Osteoblast (primary cell): ENCODE measurements at places on chromosomes 5 and 9. TPM values are rescaled to one million over a fixed set of nuclear protein-coding genes. Genes with fewer than 3 reads are reported as not detected.

The PCDHGA1 gene
- total RNA-seq = 1.1 and 1.5 TPM in 2 replicates

DNA sequence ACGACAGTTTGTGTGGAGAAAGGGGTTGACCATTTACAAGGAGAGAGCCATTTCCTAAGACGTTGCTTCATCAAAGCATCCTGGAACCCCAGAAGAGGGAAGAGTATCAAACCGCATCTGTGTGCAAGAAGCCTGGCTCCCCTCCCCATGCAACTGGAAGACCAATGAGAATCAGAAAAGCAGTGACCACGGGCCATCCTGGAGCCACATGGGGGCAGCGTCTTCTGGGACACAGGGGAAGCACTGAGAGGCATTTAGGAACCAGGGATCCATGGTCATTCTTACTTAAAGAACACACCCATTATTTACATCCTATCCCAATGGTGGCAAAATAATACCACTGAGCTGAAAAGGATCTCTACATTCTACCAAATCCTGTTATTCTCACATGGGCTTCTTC is 29.3 kb downstream of the SEMA5A start:
- H3K27me3 ChIP-seq = no peaks in the 10 kb centered on the region
- H3K4me1 ChIP-seq = peaks cover 11% of the 10 kb centered on the region
- DNase-seq = no peak
- H3K27ac ChIP-seq = no peak overlapping the region

GRCh38 chr5:31029925-31030324 is 163.6 kb upstream of the CDH6 start:
- DNase-seq = no peak
- H3K36me3 ChIP-seq = no peaks in the 10 kb centered on the region
- no peaks in the 10 kb centered on the region for H3K27me3 ChIP-seq
- no peak overlapping the region for H3K4me3 ChIP-seq
- no peak overlapping the region for H3K27ac ChIP-seq

The EIF4E1B gene
- total RNA-seq = not detected in 2 replicates

DNA sequence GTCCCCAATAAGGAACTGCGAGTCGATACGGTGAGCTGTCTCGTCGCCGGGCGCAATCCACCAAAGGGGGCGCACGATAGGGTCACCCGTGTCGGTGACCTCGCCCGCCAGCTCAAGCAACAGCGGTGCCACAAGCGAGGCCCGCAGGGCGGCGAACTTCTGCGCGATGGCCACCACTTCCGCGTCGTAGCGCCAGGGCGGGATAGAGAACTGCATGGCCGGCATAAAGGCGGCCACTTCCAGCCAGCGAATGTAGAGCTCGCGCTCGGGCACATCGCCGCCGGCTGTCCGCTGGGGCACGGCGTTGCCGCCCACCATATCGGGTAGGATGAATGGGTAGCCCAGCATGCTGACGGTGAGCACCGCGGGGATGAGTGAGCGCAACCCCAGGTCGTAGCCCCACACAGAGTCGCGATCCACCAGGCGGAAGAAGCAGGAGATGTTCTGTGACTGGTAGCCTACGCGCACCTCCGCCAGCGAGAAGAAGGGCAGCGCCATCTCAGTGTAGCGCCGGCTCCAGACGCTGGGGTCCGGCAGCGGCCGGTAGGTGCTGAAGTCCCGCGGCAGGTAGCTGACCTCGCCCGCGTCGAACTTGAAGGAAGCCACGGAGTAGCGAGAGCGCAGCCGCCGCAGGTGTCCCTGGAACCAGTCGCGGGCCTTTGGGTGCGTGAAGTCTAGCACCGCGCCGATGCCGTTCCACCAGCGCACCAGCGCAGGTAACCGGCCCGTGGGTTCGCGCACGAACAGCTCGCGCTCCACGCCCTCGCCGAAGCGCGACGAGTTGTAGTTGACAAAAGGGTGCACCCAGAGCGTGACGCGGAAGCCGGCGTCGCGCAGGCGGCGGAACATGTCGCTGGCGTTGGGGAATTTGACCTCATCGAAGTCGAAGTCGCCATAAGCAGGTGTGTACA is 5.5 kb downstream of the MYORG start:
- no peaks in the 10 kb centered on the region for H3K27me3 ChIP-seq
- no peak overlapping the region for H3K27ac ChIP-seq
- peaks cover 2% of the 10 kb centered on the region for H3K4me1 ChIP-seq
- H3K4me3 ChIP-seq = no peak overlapping the region

The CCDC112 gene
- 4.7 and 5.0 TPM in 2 replicates for total RNA-seq

The ROR2 gene
- total RNA-seq = 13.8 and 28.3 TPM in 2 replicates

DNA sequence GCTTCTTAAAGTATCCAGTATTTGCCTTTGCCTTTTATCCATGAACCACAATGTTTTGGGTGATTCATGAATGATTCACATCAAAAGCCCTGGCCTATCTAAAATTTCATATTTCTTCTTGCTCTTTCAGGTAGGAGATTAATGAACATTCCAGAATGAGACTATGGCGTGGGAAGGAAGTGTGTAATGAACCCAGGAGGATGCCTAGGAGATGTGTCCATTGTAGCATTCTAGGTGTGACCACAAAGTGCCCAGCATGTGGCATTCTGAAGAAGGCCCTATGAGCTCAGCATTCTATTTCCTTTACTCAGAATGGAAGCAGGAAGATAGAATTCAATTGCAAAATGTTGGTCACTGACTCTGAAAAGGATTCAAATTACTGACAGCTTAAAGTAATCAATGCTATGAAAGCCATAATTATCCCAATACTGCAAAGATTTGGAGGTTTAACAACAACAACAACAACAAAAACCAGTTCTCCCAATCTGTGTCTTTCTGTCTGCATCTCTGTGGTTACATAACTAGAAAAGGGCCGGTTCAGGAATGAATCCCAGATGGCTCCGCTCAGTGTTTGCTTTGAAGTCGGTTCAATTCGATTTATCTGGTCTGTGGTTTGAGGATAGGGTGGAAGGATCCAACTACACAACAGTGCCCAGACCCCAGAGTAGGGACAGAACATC is 126.7 kb downstream of the FOXD1 start:
- H3K4me3 ChIP-seq = peak overlapping the region; percentile 12
- DNase-seq = peak; percentile 70
- no peaks in the 10 kb centered on the region for H3K36me3 ChIP-seq
- H3K27ac ChIP-seq = peak overlapping the region; percentile 87
- H3K27me3 ChIP-seq = no peaks in the 10 kb centered on the region

DNA sequence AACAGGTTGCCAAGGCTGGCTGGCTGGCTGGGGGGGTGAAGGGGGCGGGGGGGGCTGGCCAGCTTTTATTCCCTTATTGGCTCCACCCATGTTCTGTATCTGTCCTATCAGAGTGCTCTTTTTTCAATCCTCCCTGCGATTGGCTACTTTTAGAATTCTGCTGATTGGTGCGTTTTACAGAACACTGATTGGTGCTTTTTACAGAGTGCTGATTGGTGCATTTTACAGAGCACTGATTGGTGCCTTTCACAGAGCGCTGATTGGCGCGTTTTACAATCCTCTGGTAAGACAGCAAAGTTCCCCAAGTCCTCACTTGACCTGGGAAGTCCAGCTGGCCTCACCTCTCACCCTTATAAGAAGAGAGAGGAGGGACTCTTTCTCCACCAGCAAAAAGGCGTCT is 175.9 kb downstream of the ERCC6L2 start:
- H3K4me3 ChIP-seq = no peak overlapping the region
- DNase-seq = no peak
- H3K4me1 ChIP-seq = no peaks in the 10 kb centered on the region
- no peaks in the 10 kb centered on the region for H3K36me3 ChIP-seq

- no peak overlapping the region for H3K27ac ChIP-seq
- no peaks in the 10 kb centered on the region for H3K27me3 ChIP-seq
- no peak for DNase-seq
- no peak overlapping the region for H3K4me3 ChIP-seq
- no peaks in the 10 kb centered on the region for H3K4me1 ChIP-seq
- H3K36me3 ChIP-seq = no peaks in the 10 kb centered on the region
Observed at GRCh38 chr9:120326049-120326693, 253.8 kb downstream of the CDK5RAP2 start.

GRCh38 chr5:150376799-150377771 is 19.6 kb downstream of the TCOF1 start:
- peak overlapping the region; percentile 60 for H3K27ac ChIP-seq
- peaks cover 21% of the 10 kb centered on the region for H3K4me1 ChIP-seq
- peak; percentile 95 for DNase-seq
- peaks cover 67% of the 10 kb centered on the region for H3K36me3 ChIP-seq

DNA sequence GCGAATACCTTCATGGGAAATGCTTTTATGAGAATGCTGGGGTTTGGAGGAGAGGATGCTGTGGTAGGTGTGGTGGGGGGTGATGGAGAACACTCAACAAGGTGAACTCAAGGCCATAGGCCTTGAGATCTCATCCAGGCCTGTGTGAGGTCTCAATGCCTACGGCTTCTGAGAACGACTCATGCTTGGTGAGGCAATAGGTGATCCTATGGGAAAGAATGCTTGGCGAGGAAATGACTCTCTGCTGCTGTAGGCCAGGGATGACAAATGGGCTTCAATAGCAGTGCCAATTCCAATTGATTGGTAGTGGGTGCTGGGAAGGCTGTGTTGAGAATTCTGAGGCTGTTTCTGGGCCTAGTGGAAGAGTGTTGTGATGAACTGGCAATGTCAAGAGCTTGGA is 280.2 kb upstream of the CLINT1 start:
- H3K4me1 ChIP-seq = peaks cover 13% of the 10 kb centered on the region
- no peak for DNase-seq
- H3K27me3 ChIP-seq = no peaks in the 10 kb centered on the region
- H3K4me3 ChIP-seq = no peak overlapping the region
- H3K36me3 ChIP-seq = no peaks in the 10 kb centered on the region
- H3K27ac ChIP-seq = peak overlapping the region; percentile 64

GRCh38 chr9:20135119-20135697 is 346.4 kb upstream of the SLC24A2 start:
- H3K27me3 ChIP-seq = no peaks in the 10 kb centered on the region
- no peaks in the 10 kb centered on the region for H3K4me1 ChIP-seq
- H3K27ac ChIP-seq = no peak overlapping the region
- no peaks in the 10 kb centered on the region for H3K36me3 ChIP-seq

GRCh38 chr5:28398185-28398584 is 1359.8 kb upstream of the CDH9 start:
- DNase-seq = peak; percentile 23
- H3K4me1 ChIP-seq = no peaks in the 10 kb centered on the region
- no peak overlapping the region for H3K27ac ChIP-seq
- H3K36me3 ChIP-seq = no peaks in the 10 kb centered on the region

DNA sequence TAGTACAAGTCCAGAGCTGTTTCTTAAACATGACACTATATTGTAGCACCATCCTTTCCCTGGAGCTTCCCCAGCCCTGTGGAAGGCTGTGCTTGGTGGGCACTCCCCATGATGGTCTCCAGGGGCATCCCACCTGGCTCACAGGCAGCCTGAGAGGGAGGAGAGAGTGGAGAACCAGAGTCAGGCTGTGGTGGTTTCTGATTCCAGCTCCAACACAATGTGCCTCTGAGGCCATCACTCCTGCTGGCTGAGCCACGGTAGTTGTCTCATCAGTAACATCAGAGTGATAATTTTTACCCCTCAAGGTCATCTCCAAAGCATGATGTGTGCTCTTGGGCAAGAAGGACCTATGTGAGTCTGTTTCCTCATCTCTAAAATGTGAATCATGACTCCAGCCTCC is 398.0 kb downstream of the CDK5RAP2 start:
- no peaks in the 10 kb centered on the region for H3K27me3 ChIP-seq
- DNase-seq = no peak
- H3K4me3 ChIP-seq = no peak overlapping the region
- no peaks in the 10 kb centered on the region for H3K36me3 ChIP-seq
- no peak overlapping the region for H3K27ac ChIP-seq

The SPINK7 gene
- not detected in 2 replicates for total RNA-seq

The TSSK1B gene
- 0.72 and 0.88 TPM in 2 replicates for total RNA-seq

GRCh38 chr9:126454795-126455194 is 128.2 kb downstream of the MVB12B start:
- no peaks in the 10 kb centered on the region for H3K4me1 ChIP-seq
- no peak overlapping the region for H3K4me3 ChIP-seq
- no peaks in the 10 kb centered on the region for H3K36me3 ChIP-seq
- no peak for DNase-seq

The RAD23B gene
- 148 and 157 TPM in 2 replicates for total RNA-seq

GRCh38 chr5:71938895-71939294 is 168.4 kb upstream of the MAP1B start:
- H3K36me3 ChIP-seq = no peaks in the 10 kb centered on the region
- H3K4me1 ChIP-seq = no peaks in the 10 kb centered on the region
- no peak overlapping the region for H3K27ac ChIP-seq

The ECM2 gene
- 55.4 and 62.2 TPM in 2 replicates for total RNA-seq

The COL5A1 gene
- total RNA-seq = 571 and 801 TPM in 2 replicates

The FOXD4 gene
- 0.29 and 0.36 TPM in 2 replicates for total RNA-seq

DNA sequence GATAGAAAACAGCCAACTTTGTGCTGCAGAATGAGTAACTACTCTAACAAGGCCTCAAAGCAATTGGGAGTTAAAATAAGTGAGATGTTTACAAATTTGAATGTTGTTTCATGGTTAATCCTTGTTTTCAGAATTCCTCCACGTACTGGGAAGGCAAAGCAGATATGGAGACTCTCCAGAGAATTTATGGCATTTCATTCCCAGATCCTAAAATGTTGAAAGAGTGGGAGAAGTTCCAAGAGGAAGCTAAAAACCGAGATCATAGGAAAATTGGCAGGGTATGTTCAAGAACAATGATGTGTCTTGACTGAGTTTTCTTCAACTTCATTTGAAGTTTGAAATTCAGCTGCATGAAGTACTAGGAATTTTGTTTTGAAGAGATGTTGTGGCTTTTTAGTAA is 16.4 kb downstream of the TARS1 start:
- peaks cover 98% of the 10 kb centered on the region for H3K36me3 ChIP-seq
- no peaks in the 10 kb centered on the region for H3K4me1 ChIP-seq
- no peaks in the 10 kb centered on the region for H3K27me3 ChIP-seq
- H3K27ac ChIP-seq = no peak overlapping the region
- no peak overlapping the region for H3K4me3 ChIP-seq

DNA sequence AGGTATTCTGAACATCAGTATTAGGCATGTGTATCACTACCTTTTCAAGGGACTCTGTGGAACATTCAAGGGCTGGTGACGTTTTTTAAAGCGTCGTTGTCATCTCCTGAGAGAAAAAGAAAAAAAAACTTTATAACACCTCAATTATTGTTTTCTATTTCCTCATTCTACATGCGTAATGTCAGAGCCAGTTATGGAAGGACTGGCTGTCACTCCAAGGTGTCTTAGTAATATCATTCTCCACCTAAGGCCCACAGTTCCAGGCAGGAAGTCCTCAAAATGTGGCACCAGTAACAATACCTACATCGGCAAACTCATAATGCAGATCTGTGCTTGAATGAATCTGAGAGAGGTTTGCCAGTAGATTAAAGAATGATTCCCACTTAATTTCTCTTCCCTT is 210.2 kb downstream of the SAXO1 start:
- peaks cover 80% of the 10 kb centered on the region for H3K36me3 ChIP-seq
- H3K4me1 ChIP-seq = peaks cover 16% of the 10 kb centered on the region
- H3K27ac ChIP-seq = no peak overlapping the region
- H3K27me3 ChIP-seq = no peaks in the 10 kb centered on the region
- no peak overlapping the region for H3K4me3 ChIP-seq

GRCh38 chr9:86511614-86512360 is 157.6 kb upstream of the TUT7 start:
- H3K4me3 ChIP-seq = no peak overlapping the region
- no peak for DNase-seq
- H3K36me3 ChIP-seq = no peaks in the 10 kb centered on the region
- no peak overlapping the region for H3K27ac ChIP-seq
- no peaks in the 10 kb centered on the region for H3K4me1 ChIP-seq
